ENCODE measurements at places on chromosomes 2 and 18. TPM values are rescaled to one million over a fixed set of nuclear protein-coding genes. Genes with fewer than 3 reads are reported as not detected.

- DNase-seq = no peak
These were observed 20.6 kb upstream of the CHRNA1 start for GRCh38 chr2:174784909-174785308.

DNA sequence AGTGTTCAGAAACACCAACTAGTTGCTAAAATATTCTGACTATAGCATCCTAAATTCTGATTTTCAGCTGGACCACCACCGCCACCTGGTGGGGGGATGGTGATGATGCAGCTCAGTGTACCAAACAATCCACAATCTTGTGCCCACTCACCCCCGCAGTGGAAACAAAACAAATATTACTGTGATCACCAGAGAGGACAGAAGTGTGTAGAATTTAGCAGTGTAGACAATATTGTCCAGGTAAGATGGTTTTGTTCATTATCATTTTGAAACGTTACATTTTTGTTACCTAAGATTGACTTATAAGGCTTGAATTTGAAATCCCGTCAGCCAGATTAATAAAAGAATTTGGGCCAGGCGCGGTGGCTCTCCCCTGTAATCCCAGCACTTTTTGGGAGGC, 31.7 kb upstream of the UBXN4 start:
- no peak for DNase-seq

DNA sequence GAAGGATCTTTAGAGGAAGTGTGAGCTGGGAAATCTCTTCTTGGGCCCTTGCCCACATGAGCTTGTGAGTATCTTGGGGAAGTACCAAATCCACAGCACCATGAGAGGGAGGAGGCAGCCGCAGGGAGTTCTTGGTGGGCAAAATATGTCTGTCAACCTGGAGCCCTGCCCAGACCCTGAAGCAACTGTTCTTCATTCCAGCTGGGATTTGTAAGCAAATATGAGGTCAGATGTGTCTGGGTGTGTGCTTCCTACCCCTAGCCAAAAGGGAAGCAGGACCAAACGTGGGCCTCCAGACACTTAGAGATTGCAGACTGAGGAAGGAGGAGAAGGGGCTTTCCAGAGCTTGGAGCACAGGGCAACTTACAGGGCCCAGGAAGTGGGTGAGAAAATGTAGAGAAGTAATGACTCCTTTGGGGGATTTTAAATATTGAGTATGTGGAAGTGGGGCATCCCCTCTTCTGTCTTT, 41.9 kb downstream of the TMEM247 start:
- DNase-seq = no peak

Gene GREB1
- total RNA-seq = 0.07 TPM

Gene PROC
- total RNA-seq = not detected

Gene SH3RF3
- 7.4 TPM for total RNA-seq

Gene DNAH6
- not detected for total RNA-seq

Gene SCN2A
- total RNA-seq = not detected

Gene PPP1R7
- total RNA-seq = 59.5 TPM

Measured in pulmonary artery endothelial cell (primary cell).